AG20443 (cell line): ENCODE measurements at places on chromosomes 1 and 21.

- no peak for DNase-seq
Observed at GRCh38 chr1:112720800-112721199, 5.7 kb upstream of the PPM1J start.

- peak; percentile 91 for DNase-seq
Observed at GRCh38 chr21:38925923-38926322, 120.2 kb downstream of the ETS2 start.

- DNase-seq: no peak
Observed at GRCh38 chr1:88768187-88768586, 84.1 kb downstream of the PKN2 start.

DNA sequence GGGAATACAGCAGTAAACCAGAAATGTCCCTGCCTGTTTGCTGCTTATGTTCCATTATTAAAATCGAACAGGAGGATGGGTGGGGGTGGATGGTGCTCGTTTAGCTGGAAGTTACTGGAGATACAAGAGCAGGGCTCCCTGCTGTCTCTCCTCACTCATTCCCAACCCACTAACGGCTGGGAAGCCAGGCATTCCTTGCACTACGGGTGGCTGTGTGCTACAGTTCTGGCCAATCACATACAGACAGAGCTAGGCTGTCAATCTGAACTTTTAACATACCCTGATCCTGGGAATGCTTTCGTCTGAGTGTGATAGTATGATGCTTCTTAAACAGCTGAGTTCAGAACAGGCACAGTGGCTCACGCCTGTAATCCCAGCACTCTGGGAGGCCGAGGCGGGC, 7.0 kb downstream of the SIPA1L2 start:
- no peak for DNase-seq

DNA sequence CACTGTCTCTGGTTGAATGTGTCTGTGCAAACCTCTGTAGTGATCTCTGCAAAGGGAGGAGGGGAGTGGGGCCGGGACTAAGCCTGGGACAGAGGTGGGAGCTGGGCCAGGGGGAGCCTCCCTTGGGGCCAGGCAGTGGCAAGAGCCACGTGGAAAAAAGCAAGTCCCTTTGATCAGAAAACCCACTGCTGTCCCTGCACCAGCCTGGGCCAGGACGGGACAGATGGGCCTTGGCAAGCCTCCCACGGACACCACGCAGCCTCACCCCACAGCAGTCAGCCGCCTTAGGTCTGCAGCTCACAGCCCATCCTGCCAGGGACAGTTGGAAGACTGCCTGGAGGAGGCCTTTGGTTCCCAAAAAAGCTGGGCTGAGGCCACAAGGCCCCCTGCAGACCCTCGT, 11.7 kb upstream of the TRAPPC10 start:
- no peak for DNase-seq

DNA sequence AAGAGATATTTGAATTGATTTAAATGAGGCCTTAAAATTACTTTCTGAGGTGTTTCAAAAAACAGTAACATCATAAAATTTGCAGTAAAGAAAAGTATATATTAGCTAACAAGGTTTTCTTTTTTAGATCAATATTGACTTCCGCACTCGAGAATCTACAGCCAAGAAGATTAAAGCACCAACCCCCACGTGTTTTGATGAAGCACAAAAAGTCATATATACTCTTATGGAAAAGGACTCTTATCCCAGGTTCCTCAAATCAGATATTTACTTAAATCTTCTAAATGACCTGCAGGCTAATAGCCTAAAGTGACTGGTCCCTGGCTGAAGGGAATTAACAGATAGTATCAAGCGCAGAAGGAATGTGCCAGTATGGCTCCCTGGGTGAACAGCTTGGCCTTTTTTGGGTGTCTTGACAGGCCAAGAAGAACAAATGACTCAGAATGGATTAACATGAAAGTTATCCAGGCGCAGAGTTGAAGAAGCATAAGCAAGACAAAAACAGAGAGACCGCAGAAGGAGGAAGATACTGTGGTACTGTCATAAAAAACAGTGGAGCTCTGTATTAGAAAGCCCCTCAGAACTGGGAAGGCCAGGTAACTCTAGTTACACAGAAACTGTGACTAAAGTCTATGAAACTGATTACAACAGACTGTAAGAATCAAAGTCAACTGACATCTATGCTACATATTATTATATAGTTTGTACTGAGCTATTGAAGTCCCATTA, 3.6 kb downstream of the RGS1 start:
- no peak for DNase-seq

- DNase-seq: no peak
Observed at GRCh38 chr1:216710598-216711333, 12.5 kb downstream of the ESRRG start.

DNA sequence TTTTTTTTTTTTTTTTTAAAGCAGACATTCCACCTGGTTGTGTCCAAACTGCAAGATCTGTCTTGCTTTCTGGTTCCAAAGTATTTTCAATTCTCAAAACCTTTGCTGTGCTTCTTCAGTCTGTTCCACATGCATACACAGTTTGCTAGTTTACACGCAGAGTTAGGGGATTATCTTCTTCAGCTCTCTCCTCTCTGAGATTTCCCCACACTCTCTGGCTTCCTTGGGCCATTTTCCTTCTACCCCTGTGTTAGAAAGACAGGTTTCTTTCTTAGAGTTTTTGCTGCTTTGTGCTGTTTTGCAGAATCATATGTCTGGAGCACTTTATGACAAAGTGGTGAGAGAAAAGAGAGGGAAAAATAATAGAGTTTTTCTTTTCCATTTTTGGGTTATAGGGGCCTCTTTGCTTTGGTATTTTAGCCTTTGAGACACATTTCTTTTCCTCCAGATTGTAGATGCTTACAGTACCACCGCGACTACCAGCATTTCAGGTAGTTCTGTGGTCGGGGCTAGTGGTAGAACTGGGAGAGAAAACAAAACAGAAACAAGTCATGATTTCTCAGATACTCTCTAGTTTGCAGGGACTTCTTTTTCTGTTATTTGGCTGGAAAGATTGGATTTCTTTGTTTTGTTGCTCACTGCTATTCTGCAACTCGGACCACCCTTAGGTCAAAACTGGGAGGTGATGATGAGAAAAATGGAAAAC, 66.3 kb downstream of the RABGAP1L start:
- no peak for DNase-seq
